ENCODE measurements at places on chromosomes 2 and 18.

DNA sequence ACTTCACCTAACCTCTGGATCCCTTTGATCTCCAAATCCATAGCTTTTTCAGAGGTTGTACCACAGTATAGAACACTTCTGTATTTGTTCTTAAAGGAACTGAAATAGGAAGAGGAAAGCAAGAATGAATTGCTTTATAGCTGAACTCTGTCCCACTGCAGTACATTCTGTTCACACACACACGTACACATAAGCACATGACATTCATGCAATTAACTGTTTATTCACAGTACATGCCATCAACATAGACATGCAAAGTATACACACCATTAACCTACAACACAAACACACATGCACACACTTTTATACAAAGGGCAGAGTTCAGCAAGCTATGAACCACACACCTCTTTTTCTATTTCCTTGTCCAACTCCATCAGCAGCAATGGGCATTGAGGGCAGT, 43.2 kb downstream of the MRPL33 start:
- DNase-seq, result no peak

DNA sequence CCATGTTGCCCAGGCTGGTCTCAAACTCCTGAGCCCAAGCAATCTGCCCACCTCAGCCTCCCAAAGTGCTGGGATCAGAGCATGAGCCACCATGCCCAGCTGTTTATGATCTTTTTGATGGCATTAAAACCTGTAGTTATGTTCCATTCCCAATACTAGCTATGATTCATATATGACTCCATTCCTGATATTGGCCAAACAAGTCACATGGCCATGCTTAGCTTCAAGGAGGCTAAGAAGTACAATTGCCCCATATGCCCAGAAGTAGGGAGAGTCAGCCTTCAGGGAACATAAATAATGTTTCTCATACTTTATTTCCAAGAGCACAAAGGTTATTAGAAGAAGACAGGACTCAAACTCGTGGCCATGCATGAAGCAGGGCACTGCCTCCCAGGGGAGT, 132.4 kb upstream of the RAB6C start:
- no peak for DNase-seq

DNA sequence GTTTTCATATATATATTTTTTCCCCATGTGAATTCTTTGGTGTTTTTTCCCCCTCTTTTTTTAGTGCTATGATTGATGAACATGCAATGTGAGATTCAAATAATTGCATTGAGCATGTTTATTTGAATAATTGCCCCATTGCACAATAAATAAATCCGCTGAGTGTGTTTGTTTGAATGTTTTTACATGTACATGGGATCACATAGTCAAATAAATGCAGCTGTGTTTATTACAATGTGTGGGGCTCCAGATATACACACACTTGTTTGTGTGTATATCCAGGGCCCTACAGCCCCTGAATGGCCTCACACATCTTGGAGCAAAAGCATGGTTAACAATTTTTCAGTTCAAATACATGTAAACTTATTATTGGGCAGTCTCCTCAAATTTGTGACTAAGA, 134.5 kb downstream of the ZEB2 start:
- no peak for DNase-seq

GRCh38 chr18:40168026-40168425, 1787.0 kb upstream of the PIK3C3 start:
- DNase-seq, result peak; percentile 32

- DNase-seq, result no peak
Observed at GRCh38 chr2:212919238-212919637, 232.2 kb downstream of the IKZF2 start.

DNA sequence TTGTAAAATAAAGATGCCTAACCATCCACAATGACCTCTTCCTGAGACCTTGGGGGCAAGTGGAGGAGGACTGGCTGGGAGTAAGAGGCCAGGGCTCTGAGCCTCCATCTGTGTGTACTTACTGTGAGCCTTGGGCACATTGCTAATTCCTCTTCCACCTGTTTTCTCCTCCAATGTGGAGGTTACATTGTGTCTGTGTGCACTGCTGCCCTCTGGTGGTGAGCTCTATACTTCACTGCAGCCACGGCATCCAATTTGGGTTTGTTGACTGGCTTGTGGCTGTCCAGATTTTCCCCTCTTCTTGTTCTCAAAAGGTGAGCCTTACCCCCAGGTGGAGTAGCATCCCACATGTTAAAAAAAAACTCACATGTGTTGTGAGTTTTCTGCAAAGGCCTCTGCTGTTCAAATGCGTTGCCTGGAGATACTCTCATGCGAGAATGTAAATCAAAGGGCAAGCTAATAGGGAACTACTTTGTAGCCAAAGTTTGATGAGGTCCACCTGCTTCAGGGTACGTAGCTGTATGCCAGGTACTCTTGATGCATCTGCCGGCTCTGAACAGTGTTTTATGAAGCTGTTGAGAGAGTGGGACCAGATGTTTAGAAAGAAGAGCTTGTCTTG, 80.8 kb downstream of the APOB start:
- DNase-seq, result peak; percentile 73

- no peak for DNase-seq
Observed at GRCh38 chr2:199261936-199262335, 195.8 kb downstream of the SATB2 start.

- DNase-seq, result no peak
Observed at GRCh38 chr2:199680482-199680881, 170.5 kb downstream of the FTCDNL1 start.

DNA sequence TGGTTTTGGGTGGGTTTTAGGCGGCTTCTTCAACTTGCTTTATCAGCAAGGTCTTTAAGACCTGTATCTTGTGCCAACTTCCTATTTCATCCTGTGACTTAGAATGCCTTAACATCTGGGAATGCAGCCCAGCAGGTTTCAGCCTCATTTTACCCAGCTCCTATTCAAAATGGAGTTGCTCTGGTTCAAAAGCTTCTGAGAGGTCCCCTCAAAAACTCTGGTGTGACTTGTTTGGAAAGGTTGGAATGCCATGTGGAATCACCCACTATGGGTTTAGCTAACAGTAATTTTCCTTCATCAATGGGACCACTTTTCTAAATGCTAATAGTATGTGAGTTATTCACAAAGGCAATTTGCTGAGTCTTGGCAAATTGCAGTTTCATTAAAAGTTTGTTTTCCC, 509.4 kb upstream of the SMIM21 start:
- DNase-seq, result no peak

- no peak for DNase-seq
Observed at GRCh38 chr2:46339676-46340459, 42.7 kb downstream of the EPAS1 start.
